Stimulated activated CD4-positive, alpha-beta T cell treated with anti-CD3 and anti-CD28 coated beads, Interleukin-4, amount 100 ng/mL, for 4 hours (primary cell): ENCODE measurements at places on chromosomes 7 and 10.

DNA sequence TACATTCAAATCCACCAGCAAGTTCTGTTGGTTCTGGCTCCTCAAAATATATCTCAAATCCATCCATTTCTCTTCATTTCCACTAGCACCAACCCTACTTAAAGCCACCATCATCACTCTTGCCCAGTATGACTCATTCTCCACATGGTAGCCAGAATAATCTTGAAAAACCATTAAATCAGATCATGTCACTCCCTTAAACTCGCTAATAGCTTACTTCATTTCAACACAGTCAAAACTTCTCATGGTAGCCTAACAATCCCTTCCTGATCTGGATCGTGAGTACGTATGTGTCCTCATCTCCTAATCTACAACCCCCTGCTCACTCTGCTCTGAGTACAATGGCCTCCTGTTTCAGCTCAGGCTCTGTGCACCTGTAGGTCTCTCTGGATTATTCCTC lies 8.7 kb downstream of the EPC1 start:
- DNase-seq = no peak

DNA sequence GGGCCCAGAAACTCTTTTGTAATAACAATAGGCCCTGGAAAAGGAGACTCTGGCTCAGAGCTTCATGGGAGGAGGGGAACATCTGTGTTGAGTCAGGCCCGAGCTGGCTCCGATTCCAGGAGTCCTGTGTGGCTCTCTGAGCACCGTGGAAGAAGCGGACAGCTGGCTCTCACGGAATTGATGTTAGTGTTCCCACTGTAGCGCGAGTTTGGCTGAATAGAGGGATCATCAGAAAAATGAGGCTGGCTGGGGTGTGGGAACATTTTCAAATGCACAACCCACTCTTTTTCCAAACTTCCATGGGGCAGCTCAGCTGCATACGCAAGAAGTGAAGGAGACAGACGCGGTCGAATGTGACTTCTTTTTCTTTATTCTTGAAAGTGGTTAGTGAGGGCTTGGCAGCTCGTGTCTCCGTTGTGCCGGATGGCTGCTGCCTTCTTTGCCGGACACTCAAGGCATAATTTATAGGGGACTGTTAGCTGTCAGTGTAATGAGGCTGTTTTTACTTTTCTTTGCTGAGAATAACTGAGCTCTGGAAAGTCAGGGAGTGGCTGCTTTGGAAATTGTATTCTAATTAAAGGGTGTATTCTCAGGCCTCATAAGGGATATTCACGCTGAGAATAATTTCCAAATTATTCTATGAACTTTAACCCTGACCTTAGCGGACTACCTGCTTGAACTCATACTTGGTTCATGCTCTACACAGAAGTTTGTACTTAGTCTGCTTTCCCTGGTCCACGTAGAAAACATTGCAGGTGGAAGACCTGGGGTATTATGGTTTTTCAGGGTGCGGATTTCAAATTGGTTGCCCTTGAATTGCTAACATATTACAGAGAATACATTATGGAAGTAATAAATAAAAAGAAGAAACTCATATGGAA lies 23.1 kb downstream of the MDFIC start:
- DNase-seq = no peak

DNA sequence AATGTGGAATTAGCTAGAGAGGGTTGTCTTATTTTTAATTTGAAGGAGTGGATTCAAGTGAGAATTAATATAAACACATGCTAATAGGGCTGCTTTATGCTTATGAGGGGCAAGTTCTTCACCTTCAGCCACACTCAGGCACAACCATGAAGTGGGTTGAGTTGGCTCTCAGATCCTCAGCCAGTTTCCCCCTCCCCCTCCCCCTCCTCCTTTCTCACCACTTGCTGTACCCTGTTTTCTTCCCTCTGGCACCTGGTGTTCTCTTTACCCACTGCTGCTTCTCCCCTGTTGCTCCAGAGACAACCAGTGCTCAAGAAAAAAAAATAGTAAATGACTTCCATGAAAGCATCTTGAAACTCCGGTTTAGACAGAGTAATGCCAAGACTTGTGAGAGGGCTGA lies 1083.3 kb downstream of the CNTNAP2 start:
- no peak for DNase-seq

- no peak for DNase-seq
Observed at GRCh38 chr7:2069472-2069860, 163.3 kb downstream of the MAD1L1 start.

- DNase-seq = no peak
Observed at GRCh38 chr10:3868271-3868664, 83.3 kb upstream of the KLF6 start.

- DNase-seq = no peak
Observed at GRCh38 chr10:43284341-43284910, 17.6 kb upstream of the RASGEF1A start.

- peak; percentile 46 for DNase-seq
Observed at GRCh38 chr10:14032406-14032998, 298.2 kb downstream of the FRMD4A start.

GRCh38 chr7:90216080-90216674 lies 4.6 kb downstream of the STEAP2 start:
- no peak for DNase-seq

DNA sequence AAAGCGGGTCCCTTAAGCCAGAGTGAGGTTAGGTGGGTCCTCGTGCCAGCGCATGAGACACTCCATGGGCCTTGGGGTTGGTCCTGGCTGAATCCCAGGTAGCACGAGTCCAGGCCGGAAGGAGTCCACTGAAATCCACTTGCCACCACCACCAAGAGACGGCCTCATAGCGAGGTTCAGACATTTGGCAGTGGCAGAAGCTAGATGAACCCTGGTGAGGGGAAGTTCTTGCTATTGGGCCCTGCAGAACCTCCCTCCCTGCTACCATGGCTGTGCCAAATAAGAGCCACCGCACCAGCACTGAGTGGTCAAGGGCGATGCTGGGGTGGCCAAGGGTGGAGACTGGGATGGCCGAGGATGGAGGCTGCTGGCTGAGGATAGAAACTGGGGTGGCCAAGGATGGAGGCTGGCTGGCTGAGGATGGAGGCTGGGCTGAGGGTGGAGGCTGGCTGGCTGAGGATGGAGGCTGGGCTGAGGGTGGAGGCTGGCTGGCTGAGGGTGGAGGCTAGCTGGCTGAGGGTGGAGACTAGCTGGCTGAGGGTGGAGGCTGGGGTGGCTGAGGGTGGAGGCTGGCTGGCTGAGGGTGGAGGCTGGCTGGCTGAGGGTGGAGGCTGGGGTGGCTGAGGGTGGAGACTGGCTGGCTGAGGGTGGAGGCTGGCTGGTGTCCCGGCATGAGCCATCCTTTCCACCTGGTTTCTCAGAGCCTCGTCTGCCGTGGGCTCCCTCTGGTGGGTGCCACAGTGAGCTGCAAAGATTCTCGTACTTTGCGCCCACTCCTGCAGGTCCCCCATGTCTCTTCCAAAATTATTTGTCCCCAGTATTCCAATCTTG lies 88.2 kb downstream of the ELFN1 start:
- peak; percentile 41 for DNase-seq

- no peak for DNase-seq
Observed at GRCh38 chr7:111424768-111425167, 137.5 kb downstream of the IMMP2L start.
